ENCODE measurements at places on chromosomes 13 and 19.

DNA sequence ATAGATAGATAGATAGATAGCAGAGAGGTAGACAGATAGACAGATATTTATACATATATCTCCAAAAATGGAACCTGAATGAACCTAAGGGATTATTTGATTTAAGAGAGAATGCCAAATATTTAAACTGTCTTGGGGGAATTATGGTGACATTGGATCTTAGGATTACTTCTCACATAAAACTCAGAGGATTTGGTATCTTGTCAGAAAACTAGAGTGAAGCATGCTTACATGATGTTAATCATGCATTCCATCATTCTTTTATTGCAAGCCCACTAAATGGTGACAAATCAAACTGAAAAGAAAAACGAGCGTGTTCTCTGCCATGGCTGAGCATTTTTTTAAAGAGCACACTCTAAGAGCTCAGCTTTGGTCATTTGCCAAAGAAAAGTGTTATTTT is 165.2 kb downstream of the PCDH9 start:
- DNase-seq: no peak

GRCh38 chr13:24086642-24087041 is 73.9 kb upstream of the SPATA13 start:
- DNase-seq: no peak

DNA sequence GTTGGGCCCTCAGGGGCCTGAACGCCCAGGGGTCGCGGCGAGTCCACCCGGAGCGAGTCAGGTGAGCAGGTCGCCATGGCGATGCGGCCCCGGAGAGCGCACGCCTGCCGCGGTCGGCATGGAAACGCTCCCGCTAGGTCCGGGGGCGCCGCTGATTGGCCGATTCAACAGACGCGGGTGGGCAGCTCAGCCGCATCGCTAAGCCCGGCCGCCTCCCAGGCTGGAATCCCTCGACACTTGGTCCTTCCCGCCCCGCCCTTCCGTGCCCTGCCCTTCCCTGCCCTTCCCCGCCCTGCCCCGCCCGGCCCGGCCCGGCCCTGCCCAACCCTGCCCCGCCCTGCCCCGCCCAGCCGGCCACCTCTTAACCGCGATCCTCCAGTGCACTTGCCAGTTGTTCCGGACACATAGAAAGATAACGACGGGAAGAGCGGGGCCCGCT is at the start of gene CCNA1:
Gene CCNA1, plus strand, starts transcription at position 390 of the 439 bp plus-strand sequence. CDS start 562 bp downstream, outside the sequence.
- no peak for DNase-seq

DNA sequence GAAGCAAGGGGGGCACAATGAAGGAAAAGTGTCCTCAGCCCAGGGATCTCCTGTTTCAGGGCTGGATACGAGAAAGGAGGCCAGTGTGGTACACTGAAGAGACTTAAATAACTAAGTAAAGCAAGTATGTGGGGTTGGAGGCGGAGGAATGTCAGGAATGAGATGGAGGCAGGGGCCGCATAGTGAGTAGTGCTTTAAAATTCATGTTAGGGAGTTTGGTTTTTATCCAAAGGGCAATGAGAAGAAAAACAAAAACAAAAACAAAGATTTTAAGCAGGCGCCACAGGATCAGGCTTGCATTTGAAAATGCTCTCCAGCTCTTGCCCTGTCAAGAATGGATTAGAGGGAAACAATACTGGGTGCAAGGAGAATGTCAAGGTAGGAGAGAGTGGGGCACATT is 273.4 kb downstream of the DCLK1 start:
- no peak for DNase-seq

- no peak for DNase-seq
These were observed 128.6 kb upstream of the PEG3 start for GRCh38 chr19:56969156-56969555.

DNA sequence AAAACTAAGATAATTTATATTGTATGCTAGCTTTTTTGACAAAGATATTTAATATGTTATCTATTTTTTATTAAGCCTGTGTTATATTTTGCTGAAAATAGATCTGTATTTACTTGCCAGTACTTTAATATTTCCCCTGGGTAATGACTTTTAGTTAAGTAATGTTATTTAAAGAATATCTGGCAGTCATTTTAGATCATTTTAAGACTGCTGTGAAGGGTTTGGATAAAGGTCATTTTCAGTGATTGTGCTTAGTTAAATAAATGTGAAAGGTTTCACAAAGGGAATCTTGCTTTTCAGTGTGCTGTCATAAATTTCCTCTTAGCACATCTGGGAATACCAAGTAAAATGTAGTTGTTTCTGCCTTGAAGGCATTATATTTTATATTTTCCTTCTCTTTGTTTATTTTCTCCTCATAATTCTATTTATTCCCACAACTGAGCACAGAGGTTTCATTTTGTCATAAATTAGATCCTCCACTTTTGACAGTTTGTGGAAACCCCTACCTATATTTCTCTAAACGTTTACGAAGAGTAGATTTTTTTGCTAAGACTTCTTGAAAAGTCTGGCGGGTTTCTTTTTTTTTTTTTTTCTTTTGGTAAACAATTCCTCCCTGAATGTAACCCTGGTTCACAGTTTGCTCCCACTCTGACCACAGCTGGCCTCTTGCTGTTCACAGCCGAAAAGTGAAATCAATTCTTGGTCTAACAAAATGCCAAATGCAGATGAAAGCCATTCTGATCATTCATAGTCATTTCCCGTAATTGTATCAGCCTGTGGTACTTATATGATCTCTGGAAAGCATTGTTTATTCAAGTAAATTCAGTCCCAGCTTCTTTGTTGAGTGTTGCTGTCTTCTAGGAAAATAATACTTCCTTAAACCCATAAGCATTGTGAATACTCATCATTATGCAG is 87.8 kb downstream of the MAB21L1 start:
- DNase-seq: no peak

DNA sequence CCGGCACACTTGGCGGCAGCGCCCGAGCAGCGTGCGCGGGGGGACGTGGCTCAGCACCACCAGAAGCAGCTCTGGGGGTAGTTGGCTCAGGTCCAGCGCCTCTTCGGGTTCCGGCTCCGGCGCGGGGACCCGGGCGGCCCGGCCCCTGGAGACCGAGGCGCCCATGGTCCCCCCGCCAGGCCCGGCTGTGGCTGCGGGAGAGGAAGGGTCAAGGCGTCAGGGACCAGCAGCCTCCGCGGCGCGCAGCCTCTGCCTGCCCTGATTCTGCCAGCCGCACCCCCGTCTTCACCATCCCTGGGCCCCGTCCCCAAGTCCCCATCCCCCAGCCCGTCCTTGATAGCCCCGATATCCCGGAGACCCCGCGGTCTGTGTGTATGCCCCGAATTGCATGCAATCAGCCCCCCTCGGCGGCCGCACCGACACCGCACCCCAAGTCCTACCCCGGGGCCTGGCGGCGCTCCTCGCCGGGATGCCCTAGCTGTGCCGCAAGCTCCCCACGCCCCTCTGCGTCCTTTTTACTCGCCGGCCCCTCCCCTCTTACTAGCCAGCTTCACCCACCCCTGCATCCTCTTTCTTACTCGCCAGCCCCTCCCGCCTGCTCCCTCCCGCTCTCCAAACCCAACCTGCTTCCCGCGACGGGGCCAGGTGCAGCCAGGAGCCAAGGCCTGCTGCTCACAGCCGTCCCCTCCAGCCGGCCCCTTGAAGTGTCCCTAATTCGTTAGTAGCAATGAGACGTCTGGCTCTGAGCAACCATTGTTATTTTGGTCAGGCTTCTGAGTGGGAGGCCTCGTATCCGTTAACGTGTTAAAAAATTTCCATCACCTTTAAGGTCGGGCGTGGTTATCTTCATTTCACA is at the start of gene FBXO27:
Gene FBXO27, minus strand, starts transcription at position 487 of the 856 bp plus-strand sequence. Its CDS starts 322 bp downstream, at position 165.
- no peak for DNase-seq

DNA sequence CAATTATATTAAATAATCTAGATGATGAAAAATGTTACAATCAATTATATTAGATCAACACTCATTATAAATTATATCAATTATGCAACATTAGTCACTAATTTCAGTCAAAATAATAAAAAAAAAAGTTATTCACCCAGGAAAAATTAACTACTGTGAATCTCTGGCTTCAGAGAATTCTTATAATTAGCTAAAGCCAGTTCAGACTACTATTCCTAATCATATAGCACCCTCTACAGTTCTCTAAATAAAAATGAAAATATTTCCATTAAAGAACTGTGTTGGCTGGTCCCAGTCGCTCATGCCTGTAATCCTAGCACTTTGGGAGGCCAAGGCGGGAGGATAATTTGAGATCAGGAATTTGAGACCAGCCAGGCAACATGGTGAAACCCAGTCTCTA is 33.0 kb downstream of the XPO4 start:
- no peak for DNase-seq

DNA sequence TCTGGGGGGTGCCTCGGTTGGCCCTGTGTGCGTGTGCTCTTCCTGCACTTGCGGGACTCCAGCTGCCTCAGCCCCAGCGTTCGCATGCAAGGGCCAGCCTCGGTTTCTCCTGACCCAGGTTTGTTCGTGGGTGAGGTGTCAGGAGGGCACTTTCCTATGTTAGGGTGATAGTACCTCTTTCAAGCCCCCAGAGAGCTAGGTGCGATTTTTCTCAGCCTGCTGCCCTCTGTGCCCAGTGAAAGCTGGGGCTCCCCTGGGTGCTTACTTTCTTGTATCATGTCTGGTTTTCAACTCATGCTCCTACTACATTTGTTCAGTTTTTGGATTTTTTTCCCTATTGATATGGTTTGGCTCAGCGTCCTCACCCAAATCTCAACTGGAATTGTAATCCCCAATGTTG is 289.2 kb downstream of the TEX29 start:
- DNase-seq: no peak

DNA sequence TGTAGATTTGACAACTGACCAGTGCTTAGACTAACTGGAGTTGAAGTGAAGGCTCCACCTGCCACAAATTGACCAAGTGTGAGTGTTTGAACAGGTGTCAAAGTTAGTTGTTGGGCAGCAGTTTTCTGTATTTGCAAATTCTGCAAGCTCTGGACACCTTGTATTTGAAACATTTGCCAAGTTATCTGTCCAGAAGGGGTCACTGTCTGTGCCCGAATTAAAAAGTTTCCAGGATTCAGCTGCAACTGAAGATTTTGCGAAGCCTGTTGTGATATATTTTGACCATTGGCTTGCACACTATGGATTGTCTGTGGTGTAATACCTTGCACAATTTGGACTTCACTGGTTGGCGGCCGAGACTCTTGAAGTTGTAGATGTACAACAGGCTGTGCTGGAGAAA is 1690.7 kb downstream of the SLITRK5 start:
- no peak for DNase-seq

DNA sequence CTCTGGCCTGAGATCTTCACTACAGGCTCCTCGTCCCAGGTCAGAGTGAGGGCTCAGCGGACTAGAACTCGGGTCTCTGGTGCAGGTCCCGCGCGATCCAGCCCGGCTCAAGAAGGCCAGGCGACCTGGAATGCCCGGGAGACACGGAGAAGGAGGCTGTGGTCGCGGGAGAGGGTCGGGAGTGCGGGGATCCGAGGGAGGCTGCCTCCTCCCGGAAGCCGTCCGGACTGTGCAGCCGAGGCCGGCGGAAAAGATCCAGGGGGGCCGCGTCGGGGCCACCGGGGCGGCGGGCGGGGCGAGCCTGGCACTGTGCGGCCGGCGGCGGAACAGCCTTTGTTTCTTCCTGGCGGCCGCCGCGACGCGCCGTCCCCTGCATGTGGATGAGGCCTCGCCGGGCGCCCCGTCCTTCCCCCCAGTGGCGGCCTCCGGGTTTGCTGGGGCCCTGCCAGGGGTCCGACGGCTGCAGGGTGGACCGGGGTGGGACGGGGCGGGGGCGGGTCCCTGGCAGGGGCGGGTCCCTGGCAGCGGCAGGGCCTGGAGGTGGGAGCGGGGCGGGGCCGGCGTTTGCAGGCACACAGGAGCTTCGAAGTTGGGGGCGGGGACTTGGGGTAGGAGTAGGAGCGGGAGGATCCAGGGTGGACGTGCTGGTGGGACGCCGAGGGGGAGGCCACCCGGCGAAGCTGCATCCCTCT is 1.0 kb upstream of the SLC7A10 start:
- DNase-seq: no peak

DNA sequence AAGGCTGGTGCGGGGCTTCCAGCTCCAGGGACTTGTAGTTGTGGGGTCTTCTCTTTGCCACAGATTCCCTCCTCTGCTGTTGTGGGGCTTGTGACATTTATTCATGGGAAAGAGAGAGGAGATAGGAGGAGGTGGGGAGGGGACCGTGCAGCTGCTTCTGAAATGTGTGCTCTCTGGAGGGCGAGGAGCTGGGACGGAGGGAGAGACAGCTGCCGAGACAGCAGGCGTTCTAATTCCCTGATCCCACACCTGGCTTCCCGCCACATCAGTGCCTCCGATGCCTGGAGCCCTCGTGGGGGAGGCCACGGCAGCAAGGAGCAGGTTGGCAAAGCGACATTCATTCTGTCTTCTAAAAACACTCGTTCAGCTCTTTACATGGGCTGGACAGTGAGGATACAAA is 164.4 kb downstream of the USP12 start:
- DNase-seq: no peak

DNA sequence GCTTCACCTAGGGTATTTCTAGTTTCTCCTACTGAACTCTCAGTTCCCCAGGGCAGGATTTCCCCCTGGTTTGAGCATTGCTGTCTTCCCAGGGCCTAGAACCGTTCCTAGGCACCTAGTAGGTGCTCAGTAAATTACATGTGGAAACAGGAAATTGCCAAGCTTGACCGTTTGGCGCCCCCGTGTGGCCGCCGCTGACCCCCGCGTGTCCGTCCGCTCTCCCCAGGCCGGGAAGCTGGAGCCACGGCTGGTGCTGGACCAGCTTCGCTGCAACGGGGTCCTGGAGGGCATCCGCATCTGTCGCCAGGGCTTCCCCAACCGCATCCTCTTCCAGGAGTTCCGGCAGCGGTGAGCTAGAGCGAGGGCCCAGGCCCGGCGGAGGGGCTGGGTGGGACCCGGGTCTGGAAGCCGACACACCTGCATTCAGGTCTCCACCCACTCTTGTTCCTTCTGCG is 55.5 kb downstream of the MYH14 start:
- no peak for DNase-seq

DNA sequence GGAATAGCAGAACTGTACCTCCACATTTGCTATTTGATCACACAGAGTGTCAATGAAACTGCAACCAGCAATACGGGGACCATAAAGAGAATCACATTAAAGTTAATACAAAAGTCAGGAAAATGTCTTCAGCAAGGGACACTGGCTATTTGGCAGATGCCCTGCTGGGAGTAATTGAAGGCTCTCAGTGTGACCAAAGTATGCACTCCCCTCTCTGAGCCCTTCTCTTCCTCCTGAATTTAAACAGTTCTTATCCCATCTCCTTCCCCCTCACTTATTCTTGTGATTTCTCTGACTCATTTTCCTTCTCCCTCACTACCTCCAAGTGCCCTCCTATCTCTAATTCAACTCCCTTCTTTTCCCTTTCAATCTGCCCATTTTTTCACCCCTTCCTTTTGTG is 117.7 kb downstream of the ENOX1 start:
- no peak for DNase-seq

DNA sequence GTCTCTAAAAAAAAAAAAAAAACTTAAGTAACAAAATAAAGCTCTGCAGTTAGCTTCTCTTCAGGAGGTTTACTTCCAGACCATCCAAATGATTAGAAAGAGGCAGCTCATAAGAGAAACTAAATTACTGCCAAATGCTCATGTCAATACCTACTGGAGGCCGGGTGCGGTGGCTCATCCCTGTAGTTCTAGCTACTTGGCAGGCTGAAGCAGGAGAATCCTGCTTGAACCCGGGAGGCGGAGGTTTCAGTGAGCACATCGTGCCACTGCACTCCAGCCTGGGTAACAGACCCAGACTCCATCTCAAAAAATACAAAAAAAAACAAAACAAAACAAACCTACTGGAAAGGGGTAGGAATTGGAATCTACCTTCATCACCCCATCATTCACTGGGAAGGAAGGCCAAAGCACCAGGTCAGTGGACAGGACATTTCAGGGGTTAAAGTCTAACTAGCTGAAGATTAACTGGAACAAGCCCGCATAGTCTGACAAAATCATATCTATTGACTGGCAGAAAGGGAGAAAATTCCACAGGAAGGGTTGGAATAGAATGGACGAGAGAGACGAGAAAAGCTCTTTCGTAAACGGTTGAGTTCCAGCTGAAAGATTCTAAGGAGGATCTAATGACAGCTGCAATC is 1.3 kb downstream of the ZFP14 start:
- DNase-seq: no peak
